ENCODE measurements at places on chromosomes 3 and 15. TPM values are rescaled to one million over a fixed set of nuclear protein-coding genes. Genes with fewer than 3 reads are reported as not detected.

The GOLGA8N gene
- 4.4 TPM for total RNA-seq

The ITIH3 gene
- total RNA-seq = 0.09 TPM

The AGBL1 gene
- not detected for total RNA-seq

The LHFPL4 gene
- total RNA-seq = 0.09 TPM

The GPR176 gene
- total RNA-seq = 108 TPM

The CFAP100 gene
- total RNA-seq = not detected

The BDH1 gene
- total RNA-seq = 5.5 TPM

The MME gene
- total RNA-seq = 789 TPM

The SPINK8 gene
- total RNA-seq = not detected

The PRR23E gene
- not detected for total RNA-seq

The CHST13 gene
- not detected for total RNA-seq

The RTP4 gene
- 2.0 TPM for total RNA-seq

The RAD51 gene
- total RNA-seq = 1.6 TPM
